Hematopoietic multipotent progenitor cell treated with erythropoietin and hydrocortisone succinate and interleukin-3 and kit ligand, for 17 days (in vitro differentiated cells): ENCODE measurements at places on chromosomes 1 and 21.

- DNase-seq, result no peak
These were observed 113.6 kb downstream of the FGGY start for GRCh38 chr1:59410457-59410856.

GRCh38 chr1:27343639-27344025 lies 1.8 kb downstream of the SYTL1 start:
- no peak for DNase-seq

DNA sequence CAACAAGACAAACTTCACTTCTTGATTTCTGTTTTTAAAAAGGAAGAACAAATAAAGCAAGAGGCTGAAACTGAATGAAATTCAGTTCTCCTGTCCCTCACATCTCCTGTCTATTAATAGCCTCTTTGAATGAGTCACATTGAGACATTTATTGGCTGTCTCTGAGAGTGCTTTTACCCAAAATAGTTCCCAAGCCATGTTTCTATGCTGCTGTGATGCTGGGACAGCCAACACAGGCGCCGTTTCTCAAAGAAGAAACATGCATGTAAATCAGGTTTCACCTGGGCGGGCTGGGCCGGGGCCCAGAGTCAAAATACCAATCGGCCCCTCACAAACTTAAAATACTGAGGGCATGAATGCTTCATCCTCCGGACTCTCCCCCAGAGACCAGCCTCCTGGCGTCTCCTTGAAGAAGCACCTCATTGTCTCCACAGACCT lies 105.2 kb downstream of the EDEM3 start:
- no peak for DNase-seq

DNA sequence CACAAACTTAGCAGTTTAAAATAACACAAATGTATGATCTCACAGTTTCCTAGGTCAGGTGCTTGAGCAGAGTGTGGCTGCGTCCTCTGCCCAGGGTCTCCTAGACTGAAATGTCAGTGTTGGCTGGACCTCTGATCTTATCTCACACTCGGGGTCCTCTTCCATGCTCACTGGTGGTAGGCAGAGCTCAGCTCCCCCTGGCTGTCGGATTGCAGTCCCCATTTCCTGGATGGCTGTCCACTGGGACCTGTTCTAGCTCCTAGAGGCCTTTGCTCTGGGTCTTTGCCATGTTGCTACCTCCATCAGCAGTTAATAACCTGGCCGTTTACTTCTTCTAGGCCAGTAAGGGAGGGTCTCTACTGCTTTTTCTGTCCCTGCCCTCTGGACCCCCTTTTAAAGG lies 107.5 kb downstream of the PCNX2 start:
- DNase-seq, result no peak

DNA sequence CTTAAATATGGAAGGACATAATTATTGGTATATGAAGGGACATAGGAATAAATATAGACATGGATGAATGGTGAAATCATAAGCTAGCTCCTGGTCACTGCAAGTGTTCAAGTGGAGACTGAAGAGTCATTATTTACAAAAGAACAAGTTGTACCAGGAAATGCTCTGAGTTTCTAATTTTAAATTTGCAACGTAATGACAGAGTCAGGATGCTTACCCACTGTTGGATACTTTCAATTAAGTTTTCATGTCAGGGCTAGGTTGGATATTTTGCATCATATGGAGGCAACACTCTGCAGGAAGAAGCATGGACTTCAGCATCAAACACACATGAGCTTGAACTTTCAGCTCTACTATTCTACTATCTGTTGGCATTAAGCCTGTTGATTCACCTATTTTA lies 499.6 kb upstream of the C1orf87 start:
- no peak for DNase-seq

DNA sequence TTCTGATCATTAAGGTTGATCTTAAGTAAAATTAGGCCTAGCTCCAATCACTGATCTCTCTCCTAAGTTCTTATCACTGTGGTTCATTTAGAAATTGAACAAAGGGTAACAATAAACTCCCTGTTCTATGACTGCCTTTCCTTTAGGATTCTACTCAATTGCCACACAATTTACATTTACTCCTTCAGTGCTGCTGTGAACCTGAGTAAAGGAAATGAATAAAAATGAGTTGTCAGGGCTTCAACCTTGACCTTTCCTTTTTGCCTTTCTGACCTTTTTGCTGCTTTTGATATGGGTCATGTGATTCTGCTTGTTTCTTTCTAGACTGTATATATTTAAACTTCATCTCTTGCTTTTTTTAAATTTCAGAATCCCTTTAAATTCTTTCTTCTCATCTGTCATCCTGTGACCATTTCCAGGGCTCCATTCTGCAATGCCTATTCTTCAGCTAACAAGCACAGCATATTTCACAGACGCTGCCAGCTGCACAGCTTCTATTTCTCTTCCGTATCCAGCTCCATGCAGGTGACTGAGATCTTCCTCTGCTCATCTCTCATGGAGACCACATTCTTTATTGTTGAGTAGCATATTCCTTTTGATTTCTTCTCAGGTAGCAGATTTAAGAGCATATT lies 3.2 kb downstream of the LRRC8B start:
- no peak for DNase-seq

GRCh38 chr1:245258271-245258920 lies 103.6 kb downstream of the KIF26B start:
- no peak for DNase-seq

GRCh38 chr21:42248241-42248640 lies 29.3 kb downstream of the ABCG1 start:
- no peak for DNase-seq

GRCh38 chr1:106780066-106780465 lies 276.4 kb upstream of the PRMT6 start:
- no peak for DNase-seq

DNA sequence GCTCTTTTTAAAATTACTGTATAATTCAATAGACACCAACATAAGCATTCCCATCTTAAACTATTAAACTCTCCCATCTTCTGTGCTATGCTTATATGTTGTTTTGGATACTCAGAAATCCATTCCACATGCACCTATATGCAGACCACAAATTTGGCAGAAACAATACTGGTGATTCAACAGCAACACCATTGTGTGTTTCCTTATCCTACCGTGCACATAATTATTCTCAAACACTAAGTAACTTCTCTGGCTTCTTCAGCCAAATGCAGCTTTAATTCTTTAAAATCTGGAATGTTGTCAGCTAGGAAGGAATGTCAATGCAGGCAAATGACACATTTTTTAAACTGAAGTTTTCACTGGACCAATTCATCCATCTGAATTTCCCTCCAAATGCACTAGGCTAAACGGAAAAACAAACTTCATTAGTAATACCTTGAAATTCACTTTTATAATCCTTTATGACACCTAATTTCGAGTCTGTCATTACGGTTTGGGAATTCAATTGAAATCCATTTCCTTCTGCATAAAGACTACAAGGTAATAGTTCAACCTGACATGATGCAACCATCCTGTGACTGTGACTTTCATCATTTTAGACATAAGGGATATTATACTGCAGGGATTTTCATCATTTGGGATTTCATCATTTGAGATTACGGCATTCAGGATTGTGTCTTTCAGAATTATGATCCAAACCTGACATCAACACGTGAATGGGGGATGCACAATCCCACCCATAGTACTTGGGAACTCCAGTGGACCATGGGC lies 308.5 kb downstream of the LTN1 start:
- DNase-seq, result no peak

DNA sequence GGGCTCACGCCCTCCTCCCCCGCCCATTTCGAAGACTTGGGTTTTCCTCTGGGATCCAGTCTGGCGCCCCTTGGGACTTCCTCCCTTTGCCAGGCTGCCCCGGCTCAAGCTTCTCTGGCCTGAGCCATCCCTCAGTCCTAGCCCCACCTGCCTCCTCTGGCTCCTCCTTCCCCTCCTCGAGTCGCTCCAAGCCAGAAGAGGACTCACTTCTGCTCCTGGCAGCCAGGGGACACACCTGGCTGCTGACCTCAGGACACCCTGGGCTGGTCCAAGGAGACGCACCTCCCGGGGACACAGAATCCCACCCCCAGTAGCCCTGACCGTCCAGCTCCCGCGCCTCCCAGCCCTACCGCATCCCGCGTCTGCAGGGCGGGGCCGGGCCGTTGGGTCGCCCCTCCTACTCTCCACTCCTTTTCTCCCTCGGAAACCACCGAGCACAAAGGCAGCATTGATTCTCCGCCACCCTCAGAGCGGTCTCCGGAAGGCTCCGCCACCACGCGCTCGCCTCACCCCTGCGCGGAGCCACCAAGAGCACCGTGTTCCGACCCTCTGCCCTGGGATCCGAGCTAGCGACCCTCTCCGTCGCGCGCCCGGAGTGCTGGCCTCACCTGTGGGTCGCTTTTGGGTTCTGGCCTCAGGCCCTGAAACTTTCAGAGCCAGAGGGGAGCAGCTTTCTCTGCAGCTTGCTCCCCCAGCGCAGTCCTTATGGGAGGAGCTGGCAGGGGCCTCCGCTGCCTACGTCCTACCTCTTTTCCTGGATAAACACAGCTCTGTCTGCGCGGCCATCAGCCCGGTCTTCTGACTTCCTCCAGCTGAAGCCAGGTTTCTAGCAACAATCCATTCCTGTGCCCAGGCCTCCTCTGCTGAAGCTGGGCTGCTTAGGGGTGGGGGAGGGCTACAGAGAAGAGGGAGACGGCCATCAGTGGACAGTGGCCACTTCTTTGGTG lies at the start of gene C2CD4D:
C2CD4D (minus strand) TSS at position 364 of the 947 bp plus-strand sequence. CDS start 831 bp downstream, outside the sequence.
- DNase-seq, result no peak

DNA sequence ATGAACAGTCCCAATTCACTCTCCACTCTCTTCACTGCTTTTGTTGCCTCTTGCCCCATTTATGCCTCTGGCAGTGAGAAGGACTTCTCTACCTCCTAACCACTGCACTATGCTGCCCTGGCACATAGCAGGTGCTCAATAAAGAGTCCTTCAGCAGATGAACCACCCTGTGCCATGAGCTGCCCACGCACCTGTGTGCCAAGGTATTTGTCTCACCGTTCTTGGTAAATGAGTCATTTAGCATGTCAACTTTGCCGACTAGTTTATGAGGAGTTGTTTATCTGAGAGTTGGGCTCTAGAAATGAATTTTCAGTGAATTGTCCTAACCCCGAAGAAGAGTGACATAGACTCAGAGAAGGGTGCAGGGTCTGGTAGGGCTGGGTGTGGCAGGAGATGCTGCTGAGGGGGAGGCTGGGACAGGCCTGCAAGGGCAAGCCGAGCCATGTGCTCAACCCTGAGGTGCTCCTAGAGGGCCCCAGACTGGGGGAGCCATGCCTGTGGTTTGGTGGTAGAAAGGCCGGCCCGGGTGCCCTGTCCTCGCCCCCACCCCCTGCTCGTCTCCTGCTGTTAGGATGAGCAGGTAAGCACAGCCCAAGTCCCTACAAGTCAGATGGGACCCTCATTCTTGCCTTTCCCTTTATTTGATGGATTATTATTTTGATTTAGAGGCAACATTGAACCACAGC lies 654.5 kb downstream of the MATN1 start:
- DNase-seq, result no peak

DNA sequence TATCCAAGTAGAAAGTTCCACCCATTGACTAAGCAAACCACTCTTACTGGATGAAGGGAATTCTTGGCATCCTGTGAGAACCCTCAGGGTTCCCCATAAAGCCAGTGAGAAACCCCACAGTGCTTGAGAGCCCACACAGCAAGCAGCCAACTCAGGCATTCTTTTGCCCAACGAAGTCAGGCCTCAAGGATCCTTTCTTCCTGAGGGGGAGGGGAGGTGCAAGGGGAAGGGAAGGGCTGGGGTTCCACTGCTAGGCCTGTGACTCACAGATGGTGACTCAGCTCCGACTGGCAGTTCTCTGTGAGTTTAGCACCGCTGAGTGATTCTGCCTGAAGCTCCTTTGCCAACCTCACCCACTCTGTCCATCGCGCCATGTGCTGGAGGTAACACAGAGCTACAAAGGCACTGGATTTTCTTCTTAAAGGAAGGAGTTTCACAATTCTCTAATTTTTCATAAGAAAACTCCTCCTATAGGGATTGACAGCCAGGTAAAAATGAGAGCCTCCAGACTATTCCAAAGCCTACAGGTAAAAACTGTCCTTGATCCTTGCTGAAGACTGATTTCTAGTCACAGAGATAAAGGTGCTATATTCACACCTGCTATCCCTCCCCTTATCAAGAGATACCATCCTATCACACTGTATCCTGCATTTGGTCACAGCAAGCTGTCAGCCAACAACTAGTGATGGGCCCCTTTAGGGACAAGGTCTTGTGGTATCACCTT lies 4.8 kb downstream of the ENO1 start:
- peak; percentile 82 for DNase-seq

DNA sequence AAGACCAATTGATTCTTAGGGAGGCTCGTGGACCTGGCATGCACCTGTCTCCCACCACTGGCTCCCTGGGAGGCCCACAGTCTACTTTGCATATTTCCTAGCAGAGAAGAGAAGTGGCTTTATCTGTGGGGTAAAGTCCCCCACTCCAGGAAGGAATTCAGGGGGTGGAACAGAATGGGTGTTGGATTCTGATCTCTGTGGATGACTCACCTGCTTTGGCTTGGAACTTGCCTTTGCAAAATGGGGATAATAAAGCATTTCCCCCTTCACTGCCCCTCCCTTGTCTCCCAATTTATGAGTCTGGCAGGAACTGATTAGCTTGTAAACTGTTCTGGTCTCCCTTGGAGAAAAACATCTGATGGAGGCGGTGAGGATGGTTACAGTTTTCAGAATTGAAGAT lies 21.2 kb upstream of the OTUD3 start:
- DNase-seq, result no peak

DNA sequence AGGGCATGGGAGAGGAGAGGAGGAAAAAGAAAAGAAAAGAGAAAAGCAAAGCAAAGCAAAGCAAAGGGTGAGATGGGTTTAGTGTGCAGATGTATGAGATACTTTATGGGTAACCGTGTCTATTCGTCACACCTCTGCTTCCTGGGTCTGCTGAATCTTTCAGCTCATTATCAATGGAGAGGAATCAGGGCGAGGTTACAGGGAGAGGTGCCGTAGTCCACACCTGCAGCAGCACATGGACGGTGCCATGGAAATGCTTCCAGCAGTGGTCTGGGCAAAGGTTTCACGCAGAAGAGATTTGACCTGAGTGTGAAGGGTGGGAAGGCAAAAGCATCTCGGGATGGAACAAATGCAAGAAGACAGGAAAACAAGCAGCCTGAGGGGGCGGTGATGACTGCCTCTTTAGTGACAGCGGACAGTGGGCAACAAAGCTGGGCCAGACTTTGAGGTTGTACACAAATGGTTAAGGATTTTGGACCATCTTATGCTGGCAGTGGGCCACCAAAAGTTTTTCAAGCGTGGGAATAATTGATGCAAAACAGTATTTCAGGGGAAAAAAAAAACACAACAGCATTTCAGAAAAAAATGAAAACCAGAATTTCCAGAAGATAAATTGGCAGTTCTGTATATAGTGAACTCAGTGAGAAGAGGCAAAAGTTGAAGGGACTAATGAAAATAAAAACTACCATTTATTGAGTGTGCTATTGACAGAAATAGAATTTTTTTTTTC lies 19.5 kb upstream of the SRP9 start:
- no peak for DNase-seq

GRCh38 chr1:162151900-162152829 lies 82.7 kb downstream of the NOS1AP start:
- no peak for DNase-seq
